Osteocyte (in vitro differentiated cells): ENCODE measurements at places on chromosomes 4 and X. TPM values are rescaled to one million over a fixed set of nuclear protein-coding genes. Genes with fewer than 3 reads are reported as not detected.

The SERTM2 gene
- total RNA-seq = not detected in 2 replicates

The AR gene
- total RNA-seq = 10.2 and 10.4 TPM in 2 replicates

The NLGN3 gene
- 0.51 and 1.1 TPM in 2 replicates for total RNA-seq

The GAB3 gene
- total RNA-seq = 0.78 and 1.1 TPM in 2 replicates

The SCD5 gene
- 23.7 and 23.9 TPM in 2 replicates for total RNA-seq

The RASSF6 gene
- total RNA-seq = not detected in 2 replicates

The HMX1 gene
- total RNA-seq = 3.2 and 3.5 TPM in 2 replicates

The GPC4 gene
- total RNA-seq = 98.0 and 101 TPM in 2 replicates

The BST1 gene
- 0.26 and 0.54 TPM in 2 replicates for total RNA-seq

The SPIN3 gene
- total RNA-seq = 13.3 and 13.9 TPM in 2 replicates

The CLIC2 gene
- total RNA-seq = 0.44 and 0.99 TPM in 2 replicates

The METTL14 gene
- 52.0 and 54.5 TPM in 2 replicates for total RNA-seq

The F11 gene
- not detected in 2 replicates for total RNA-seq
